Activated CD4-positive, alpha-beta T cell treated with anti-CD3 and anti-CD28 coated beads for 48 hours (primary cell): ENCODE measurements at places on chromosomes 1 and 21.

- no peak for DNase-seq
Observed at GRCh38 chr21:35398346-35398982, 349.4 kb upstream of the RUNX1 start.

DNA sequence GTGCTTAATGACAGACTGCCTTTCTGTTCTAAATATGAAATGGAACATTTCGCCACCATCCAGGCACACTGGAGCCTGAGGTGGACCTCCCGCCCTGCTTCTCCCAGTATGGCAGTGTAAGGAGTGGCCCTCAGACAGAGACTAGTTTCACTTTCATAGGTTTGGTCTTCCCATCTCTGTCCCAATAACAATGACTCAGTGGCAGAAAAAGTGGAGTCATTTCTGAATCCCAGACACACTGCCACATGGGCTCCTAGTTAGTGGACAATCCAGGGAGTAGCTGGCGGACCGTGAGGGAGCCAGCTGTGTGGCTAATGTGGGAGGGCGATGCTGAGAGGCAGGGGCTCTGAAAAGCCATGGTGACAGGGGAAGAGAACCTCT lies 95.6 kb upstream of the TSPAN2 start:
- DNase-seq, result no peak

DNA sequence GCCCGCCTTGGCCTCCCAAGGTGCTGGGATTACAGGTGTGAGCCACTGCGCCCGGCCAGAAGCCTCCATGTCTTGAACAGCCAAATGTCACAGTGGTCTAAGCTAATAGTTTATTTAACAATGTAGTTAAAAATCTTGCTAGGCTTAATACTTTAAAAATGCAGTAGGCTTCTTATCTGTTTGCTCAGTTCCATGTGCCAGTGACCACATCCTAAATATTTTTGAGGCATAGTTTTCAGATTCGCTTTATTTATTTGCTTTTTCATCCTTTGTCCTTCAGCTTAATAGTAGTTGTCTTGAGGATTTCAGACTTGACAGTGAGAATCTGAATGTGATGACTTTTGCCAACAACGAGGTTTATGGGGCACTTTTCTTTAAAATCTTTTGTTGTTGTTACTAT lies 59.9 kb upstream of the PRRX1 start:
- DNase-seq, result no peak

DNA sequence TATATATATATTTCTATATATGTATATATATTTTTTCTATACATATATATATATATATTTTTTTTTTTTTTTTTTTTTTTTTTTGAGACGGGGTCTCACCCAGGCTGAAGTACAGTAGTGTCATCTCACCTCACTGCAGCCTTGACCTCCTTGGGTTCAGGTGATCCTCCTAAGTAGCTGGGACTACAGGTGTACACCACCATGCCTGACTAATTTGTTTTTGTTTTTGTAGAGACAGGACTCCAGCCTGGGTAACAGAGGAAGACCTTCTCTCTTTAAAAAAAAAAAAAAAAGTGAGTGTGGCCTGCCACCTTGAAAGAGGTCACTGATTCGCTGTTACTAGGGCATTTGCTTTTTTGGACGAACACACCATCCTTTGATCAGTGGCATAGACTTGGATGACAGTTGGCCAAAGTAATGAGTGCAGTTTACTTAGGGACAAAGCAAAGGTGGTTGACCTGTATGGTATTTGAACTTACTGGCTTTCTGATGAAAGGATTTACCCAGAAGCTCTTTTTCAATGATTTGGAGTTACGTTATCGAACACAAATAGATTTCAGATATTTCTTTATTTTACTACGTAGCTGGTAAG lies 10.8 kb downstream of the SLC25A33 start:
- DNase-seq, result no peak

DNA sequence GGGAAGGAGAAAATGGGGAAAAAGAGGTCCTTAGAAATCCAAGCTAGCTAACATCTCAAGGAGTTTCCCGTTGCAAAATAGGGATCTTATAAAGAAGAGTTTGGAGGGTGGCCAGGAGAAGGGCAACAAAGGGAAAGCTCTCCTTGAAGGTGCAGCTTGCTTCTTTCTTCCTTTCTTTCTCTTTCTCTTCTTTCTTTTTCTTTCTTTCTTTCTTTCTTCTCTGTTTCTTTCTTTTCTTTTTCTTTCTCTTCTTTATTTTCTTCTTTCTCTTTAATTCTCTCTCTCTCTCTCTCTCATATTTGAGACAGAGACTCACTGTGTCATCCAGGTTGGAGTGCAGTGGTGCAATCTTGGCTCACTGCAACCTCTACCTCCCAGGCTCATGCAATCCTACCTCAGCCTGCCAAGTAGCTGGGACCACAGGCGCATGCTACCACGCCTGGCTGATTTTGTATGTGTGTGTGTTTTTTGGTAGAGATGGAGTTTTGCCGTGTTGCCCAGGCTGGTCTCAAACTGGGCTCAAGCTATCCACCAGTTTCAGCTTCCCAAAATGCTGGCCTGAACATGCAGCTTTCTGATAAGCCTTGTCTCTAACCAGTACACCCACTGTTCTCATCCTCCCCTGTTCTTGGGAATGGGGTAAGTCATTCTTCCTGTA lies 44.4 kb downstream of the RNF11 start:
- no peak for DNase-seq

GRCh38 chr1:26945728-26946127 lies 14.5 kb downstream of the KDF1 start:
- no peak for DNase-seq

DNA sequence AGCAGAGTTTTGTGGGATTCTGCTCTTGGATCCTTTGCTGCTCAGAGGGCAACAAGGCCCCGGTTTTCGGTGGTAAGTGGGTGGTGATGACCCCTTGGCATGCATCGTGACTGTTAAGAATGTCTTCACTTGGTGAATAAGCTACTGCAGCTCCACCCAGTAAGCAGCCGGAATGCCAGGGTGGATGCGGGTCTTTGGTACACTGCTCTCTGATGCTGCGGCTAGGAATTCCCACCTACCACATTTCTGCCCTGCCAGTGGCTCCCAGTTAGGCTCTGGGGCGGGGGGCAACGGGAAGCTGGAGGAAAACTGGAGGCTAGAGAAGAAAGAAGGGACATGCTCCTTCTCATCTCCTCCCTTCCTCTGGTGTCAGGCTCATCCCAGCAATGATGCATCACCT lies 180.4 kb upstream of the GALNT2 start:
- no peak for DNase-seq

- no peak for DNase-seq
Observed at GRCh38 chr1:164765557-164765956, 206.6 kb downstream of the PBX1 start.

- no peak for DNase-seq
Observed at GRCh38 chr1:162077648-162078299, 8.3 kb downstream of the NOS1AP start.

DNA sequence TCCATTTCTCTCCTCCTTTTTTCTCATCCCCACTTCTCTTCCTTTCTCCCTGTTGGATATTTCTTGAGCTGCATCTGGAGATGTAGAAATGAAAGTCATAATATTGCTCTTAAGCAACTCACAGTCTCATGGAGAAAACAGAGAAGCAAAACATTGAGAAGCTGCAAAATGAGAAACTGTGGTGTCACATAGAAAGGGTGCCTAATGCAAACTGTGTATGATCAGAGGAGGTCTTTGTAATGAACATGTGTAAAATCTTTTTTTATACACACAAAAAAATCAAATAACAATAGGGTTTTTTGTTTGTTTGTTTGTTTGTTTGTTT lies 11.8 kb upstream of the SLAMF7 start:
- DNase-seq, result no peak

GRCh38 chr1:198640174-198640573 lies 1.3 kb downstream of the PTPRC start:
- DNase-seq, result no peak

DNA sequence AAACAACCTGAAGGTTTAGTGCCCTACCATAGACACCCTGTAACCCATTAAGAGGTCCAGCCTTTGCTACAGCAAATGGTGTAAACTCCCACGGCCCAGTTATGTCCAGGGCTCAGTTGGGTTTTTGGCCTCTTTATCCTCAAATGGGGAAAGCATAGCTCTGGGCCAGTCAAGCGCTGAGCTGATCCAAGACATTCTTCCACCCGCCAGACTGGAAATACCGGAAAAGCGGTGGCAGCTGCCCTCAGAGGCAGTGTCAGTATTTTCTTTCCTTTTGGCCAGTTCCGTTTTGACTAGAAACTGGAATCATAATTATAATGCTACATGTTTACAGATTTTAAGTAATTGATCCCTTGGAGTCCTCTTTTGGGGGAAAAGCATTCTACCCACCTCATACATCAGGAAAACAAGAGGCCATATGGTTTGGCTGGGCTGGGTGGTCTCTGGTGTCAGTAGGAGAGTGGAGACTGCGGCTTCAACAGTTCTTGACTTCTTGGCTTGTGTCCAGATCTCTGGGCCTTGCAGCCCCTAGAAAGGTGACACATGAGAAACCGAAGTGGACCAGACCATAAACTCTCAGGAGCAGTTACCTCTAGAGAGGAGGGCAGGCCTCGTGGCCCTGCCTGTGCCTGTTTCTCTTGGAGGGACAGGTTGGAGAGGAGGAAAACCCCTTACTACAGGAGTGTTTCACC lies 30.2 kb upstream of the CLDN14 start:
- DNase-seq, result no peak

GRCh38 chr1:235866205-235866912 lies at the start of gene LYST:
LYST (minus strand) TSS chr1:235866906; CDS start chr1:235830417, 36,489 bp downstream.
- peak; percentile 68 for DNase-seq

- no peak for DNase-seq
Observed at GRCh38 chr1:223079498-223079897, 63.5 kb downstream of the TLR5 start.

DNA sequence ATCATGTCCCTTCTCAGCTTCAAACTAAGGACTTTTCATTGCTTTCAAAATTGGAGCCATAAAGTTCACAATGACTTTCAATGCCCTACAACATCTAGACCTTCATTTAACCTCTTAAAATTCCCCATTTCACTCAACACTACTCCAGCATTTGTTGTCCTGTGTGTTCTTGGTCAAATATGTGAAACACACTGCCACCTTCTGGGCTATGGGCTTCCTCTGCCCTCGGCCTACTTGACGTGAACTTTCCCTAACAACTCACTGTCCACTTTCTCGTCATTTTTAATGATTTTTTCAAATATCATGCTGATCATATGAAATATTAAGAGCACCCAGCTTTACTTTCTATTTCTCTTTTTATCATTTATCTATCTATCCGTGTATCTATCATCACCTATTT lies 2018.4 kb downstream of the NCAM2 start:
- DNase-seq, result no peak

GRCh38 chr1:183349201-183349711 lies 68.9 kb downstream of the NMNAT2 start:
- no peak for DNase-seq

DNA sequence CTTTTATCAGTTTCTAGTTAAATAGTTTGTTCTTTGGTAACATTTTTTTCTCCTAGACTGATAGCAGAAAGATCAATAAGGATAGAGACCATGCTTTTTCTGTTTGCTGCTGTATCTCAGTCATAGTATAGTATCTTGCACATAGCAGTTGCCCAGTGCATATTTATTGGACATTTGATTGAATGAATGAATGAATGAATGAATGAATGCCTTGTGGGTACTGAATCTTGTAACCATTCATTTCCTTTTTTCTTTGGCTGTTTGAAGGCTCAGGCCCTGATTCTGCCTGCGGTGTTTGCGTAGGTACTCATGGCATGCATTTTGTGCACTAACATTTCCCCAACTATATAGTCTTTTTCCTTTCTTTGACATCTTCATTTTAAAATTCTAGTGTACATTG lies 83.9 kb downstream of the ST3GAL3 start:
- no peak for DNase-seq

DNA sequence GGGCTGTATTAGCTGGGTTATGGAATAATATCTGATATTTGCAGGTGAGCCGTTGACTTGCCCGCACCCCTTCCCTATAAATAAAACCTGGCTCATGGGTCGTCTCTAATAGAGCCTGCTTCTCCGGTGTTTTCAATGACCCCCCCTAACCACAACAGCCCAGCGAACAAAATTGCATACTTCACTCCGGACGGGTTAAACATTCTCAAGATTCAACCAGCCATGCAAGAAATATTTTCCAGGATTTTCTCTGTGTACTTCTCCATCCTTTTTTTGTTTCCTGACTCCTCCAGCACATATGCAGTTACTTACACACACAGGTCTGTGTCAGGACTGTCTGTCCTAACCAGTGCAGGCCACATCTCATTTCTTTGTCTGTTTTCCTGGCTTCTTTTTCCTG lies 267.7 kb downstream of the ZNF648 start:
- no peak for DNase-seq

- DNase-seq, result no peak
Observed at GRCh38 chr21:42081931-42082381, 10.8 kb downstream of the UMODL1 start.

DNA sequence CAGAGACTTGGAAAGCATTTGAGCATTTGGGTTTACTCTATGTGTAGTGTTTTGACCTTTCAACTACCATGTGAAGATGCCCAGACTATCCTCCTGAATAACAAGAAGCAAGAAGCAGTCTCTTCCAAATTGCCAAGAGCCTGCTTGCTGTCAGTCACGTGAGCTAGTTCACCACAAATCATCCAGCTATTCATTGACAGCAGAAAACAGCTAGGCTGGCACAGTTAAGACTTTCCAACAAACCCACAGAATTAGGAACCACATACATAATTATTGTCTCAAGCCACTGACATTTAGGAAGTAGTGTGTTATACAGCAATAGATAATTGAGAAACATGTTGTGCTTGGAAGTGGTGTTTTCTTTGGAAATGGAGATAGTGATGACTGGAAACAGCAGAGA lies 1652.0 kb downstream of the NCAM2 start:
- DNase-seq, result no peak

GRCh38 chr21:43734131-43734927 lies 15.4 kb downstream of the PDXK start:
- DNase-seq, result peak; percentile 48

DNA sequence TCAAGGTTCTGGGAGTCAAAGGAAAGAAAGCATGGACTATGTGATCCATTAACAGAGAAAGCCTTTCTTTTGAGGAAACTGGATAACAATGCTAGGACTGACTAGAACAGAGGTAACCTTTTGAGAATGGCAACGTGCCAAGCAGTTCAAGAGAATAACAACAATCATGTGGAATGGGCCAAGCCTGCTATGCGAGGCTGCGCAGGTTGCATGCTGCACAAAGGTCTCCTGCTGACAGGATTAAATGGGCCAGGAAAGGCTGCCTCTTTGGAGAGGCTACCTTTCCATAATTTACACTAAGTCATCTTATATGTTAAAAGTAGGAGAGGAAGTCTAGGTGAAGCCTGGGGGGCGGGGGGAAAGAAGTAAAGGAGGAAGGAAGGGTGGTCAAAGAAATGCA lies 5.8 kb downstream of the PCNX2 start:
- no peak for DNase-seq

DNA sequence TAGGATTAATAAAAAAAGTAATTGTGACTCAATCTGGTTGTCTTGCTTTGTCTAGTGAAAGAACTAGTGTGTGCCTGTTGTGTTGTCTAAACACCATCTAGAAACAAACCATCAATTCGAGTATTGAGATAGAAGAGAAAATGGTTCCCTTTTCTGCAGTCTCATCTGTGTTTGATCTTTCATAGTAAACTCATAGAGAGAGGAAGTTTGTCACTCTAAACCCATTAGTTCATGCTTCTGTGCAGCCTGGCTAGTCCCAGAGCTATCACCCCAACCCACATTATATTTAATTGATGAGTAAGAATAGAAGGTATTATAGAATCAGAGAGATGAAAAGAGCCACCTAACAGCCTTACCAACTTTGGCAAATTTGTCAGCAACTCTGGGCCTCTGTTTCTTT lies 99.5 kb downstream of the TGFB2 start:
- no peak for DNase-seq

GRCh38 chr1:177937931-177938330 lies 31.9 kb downstream of the SEC16B start:
- no peak for DNase-seq

GRCh38 chr1:201374364-201374763 lies 3.1 kb downstream of the TNNT2 start:
- no peak for DNase-seq
